ENCODE measurements at places on chromosomes 11 and 22. TPM values are rescaled to one million over a fixed set of nuclear protein-coding genes. Genes with fewer than 3 reads are reported as not detected.

The TOMT gene
- total RNA-seq, result 0.18 TPM

The TBC1D22A gene
- 38.3 TPM for total RNA-seq

- no peak overlapping the region for H3K4me3 ChIP-seq
- no peak for DNase-seq
- H3K27ac ChIP-seq, result no peak overlapping the region
- H3K27me3 ChIP-seq, result no peaks in the 10 kb centered on the region
These were observed 5.7 kb downstream of the TMEM25 start for GRCh38 chr11:118536726-118537125.

GRCh38 chr22:48827268-48827846 lies 1000.3 kb downstream of the BRD1 start:
- no peak overlapping the region for H3K4me3 ChIP-seq
- H3K4me1 ChIP-seq, result no peaks in the 10 kb centered on the region
- H3K27ac ChIP-seq, result no peak overlapping the region
- H3K36me3 ChIP-seq, result no peaks in the 10 kb centered on the region
- no peak for DNase-seq
- H3K27me3 ChIP-seq, result no peaks in the 10 kb centered on the region

- no peak for DNase-seq
- H3K36me3 ChIP-seq, result no peaks in the 10 kb centered on the region
- H3K27ac ChIP-seq, result no peak overlapping the region
- H3K4me3 ChIP-seq, result no peak overlapping the region
These were observed 13.3 kb downstream of the CREB3L1 start for GRCh38 chr11:46290598-46291309.
